Activated T-cell treated with anti-CD3 and anti-CD28 coated beads for 1 hour (primary cell): ENCODE measurements at places on chromosomes 7 and 10.

DNA sequence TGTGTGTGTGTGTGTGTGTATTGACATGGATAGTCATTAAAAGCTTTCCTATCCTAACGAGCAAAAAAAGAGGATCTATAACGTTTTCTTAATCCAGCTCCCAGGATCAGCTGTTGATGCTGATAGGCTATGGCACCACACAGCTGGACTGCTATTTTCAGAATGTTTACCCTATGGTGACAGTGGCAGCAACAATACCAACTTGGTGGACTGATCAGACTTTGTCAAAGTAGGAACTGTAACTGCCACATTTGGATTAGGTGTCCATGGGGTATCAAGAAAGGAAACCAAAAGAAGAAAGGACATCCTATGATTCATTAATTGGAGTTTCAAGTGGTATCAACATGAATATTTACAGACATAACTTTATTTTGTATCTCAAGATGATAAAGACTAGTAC lies 2.7 kb upstream of the CLEC5A start:
- no peak for DNase-seq

DNA sequence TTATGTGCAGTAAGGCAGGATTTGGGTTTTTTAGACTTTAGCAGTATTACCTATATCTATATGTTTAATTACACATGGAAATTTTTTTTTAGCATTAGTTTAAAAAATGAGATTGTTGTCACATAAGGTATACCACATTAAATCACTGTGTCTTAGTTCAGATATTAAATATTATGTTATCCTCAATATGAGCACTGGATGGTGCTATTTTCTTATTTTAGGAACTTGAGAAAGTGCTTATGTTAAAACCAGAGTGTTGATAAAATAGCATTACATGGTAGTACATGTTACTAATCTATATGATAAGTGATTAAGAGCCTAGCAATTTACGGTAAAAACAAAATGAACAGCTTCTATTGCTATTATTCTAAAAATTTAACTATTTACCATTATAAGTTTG lies 28.8 kb downstream of the MIOS start:
- no peak for DNase-seq

DNA sequence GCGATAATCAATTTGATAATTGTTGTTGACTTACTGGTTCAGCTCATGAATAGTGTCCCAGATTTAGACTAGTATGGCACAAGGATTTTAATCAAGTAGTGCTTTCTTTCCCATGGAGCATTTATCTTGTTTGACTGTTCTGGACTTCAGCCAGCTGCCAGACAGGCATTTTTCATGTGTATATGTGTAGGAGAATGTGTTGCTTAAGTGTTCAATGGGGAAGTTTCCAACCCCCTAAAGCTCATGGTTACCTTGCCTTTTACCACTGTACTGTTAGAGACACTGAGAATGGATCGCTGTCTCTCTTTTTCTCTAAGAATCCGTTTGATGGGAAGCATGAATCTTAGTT lies 103.9 kb downstream of the LRRC4 start:
- DNase-seq, result no peak

DNA sequence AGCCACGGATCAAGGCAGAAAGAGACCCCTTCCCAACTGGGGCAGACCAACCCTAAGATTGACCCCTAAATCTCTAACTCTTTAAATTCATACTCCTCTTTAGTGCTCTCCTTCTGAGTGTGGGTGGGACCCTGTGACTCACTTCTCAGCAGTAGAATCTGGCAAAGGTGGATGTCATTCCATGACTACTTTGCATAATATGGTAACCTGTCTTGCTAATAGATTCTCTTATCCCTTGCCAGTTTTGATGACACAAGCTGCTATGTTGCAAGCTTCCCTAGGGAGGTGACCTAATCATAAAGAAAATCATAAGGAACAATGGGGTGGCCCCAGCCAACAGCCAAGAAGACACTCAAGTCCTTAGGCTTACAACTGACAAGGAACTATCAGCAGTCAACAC lies 155.4 kb upstream of the VWC2 start:
- no peak for DNase-seq

GRCh38 chr7:108211382-108212201 lies 81.4 kb upstream of the LAMB4 start:
- DNase-seq, result no peak
